ENCODE measurements at places on chromosomes 2 and 18.

- no peak for DNase-seq
Observed at GRCh38 chr2:2567776-2568175, 236.7 kb upstream of the MYT1L start.

DNA sequence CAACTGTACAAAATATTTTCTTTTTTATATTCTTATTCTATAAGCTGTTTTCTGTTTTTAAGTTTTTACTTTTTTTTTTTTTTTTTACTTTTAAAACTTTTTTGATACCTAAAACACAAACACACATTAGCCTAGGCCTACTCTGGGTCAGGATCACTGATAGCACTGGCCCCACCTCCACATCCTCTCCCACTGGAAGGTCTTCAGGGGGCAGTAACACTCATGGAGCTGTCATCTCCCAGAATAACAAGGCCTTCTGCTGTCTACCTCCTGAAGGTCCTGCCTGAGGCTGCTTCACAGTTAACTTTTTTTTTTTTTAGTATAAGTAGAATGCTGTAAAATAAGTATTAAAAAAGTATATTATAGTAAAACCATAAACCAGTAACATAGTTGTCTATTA, 415.1 kb downstream of the PTPRM start:
- DNase-seq: no peak

- DNase-seq: peak; percentile 81
Observed at GRCh38 chr18:39345321-39345720, 1779.7 kb upstream of the CELF4 start.

DNA sequence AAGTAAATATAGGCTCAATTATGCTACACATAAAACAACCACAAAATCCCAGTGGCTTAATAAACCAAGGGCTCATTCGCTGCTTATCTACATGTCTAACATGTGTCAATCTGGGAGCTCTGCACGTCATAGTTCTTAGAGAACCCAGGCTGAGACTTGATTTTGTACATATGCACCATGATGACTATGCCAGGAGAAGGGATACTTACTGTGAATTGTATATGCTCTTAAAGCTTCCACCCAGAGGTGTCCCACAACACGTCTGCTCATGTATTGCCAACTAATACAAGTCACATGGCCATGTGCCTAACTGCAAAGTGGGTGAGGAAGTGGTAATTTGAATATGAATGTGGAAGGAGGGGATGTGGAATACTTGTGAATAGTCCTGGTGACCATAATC, 262.1 kb downstream of the CPS1 start:
- no peak for DNase-seq

GRCh38 chr2:236636714-236637470, 67.3 kb downstream of the ACKR3 start:
- DNase-seq: no peak

- no peak for DNase-seq
Observed at GRCh38 chr2:108565778-108566375, 31.6 kb downstream of the LIMS1 start.

GRCh38 chr2:55416786-55417568, 2.7 kb downstream of the CCDC88A start:
- no peak for DNase-seq

DNA sequence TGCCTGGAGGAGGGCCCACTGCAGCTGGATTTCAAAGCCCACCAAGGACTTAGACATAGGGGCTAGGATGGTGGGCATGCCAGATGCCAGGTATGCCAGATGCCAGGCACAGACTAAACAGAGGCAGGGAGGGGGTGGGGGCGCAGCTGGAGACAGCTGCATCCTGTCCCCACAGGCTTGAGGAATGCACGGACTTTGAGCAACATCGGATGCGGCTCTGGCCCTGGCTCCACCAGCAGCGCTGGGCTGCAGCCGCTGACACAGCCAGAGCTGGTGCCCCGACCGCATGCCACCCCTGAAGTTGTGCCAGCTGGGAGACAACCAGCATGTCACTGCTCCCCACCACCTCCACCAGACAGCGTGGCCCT, 39.5 kb downstream of the AQP12A start:
- DNase-seq: no peak

DNA sequence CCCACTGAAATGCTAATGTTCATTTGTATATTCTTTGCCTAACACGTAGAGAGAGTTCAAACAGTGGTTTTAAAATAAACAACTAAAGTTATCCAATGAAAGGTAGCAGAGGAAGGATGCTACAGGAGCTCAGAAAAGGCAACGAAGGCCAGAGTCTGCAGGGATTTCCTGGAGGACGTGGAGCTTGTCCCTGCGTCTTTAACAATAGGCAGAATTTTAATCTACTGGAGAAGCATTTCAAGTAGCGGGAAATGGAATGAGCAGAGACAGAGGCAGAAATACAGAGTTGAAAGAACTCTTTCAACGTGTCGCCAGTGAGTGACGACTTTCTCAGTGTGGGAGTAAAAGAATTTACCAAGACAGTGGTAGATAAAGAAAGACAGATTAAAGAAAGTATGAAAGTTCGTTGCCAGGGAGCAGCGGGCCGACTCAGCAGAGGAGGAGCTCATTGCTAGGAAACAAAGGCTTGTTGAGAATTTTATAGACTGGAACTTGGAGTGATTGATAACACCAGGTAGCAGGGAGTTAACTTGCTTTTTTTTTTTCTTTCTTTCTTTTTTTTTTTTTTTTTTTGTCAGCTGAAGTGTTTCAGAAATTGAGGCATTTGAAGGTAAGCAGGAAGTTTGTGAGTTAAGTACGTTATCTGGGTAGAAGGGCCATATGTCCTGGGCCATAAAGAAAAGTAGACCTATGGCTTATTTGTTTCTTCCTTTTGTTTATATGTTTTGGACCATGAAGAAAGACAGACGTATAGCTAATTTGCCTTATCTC, 625 bp upstream of the NBAS start:
- peak; percentile 17 for DNase-seq

DNA sequence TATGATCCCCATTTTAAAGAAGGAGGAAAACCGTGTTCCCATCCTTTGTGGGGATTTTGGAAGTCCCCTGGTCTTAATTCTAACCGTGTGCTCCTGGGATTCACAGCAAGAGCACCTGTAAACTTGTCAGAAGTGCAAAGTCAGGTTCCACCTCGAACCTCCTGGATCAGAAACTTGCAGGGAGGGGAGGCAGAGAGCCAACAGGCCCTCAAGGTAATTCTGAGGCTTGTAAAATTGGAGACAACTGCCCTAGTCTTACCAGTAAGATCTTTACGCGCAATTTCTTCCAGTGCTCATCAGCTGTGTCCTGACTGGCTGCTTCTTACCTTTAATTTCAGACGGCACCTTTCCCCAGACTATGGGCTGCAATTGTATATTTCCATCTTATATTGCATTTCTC, 113.3 kb upstream of the SEC11C start:
- DNase-seq: no peak

- peak; percentile 10 for DNase-seq
Observed at GRCh38 chr18:31977270-31977872, 34.4 kb upstream of the TRAPPC8 start.

GRCh38 chr2:166394245-166394644, 18.5 kb upstream of the SCN9A start:
- DNase-seq: no peak

- DNase-seq: no peak
Observed at GRCh38 chr2:234026693-234027254, 23.7 kb upstream of the SPP2 start.

GRCh38 chr2:98093611-98094010, 6.6 kb downstream of the VWA3B start:
- DNase-seq: no peak

DNA sequence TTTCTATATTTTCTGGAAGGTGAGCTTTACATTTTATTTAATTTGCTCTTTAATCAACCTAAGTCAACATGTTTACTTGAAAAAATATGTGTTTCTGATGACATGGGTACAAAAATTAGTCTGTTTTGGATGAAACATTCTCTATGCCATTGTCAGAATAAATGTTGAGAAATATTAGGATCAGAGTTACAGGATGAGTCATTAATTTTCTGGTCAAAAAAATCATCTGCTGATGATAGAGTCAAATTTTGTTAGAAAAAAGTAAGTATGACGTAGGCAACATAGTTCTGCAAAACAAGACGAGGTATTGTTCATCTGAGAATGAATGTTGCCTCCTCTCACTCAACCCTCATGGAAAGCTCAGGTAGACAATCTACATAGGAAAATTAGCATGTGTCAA, 107.6 kb upstream of the CAVIN2 start:
- no peak for DNase-seq

- no peak for DNase-seq
Observed at GRCh38 chr18:473802-474201, 26.7 kb downstream of the COLEC12 start.

GRCh38 chr2:124380221-124380749, 355.2 kb downstream of the CNTNAP5 start:
- DNase-seq: no peak

DNA sequence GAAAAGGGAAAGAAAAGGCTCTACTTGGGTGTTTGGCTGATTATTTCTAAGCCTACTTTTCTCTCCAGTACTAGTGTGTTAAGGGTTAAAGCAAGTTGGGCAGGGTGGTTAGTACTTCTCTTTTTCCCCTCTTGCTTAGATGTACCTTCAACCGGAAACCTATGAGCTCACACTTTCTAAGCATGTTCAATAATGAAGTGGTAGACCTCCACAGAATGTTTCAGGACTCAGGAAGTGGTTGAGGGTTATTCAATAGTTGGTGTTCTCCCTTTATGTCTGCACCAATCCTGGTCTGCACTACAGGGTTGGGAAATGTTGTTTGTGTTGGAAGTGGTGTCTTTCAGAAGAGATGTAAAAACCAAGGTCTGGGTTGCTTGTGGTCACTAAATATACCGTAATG, 137.1 kb downstream of the ZEB2 start:
- DNase-seq: no peak

GRCh38 chr2:71672826-71673795, 219.8 kb downstream of the DYSF start:
- no peak for DNase-seq

DNA sequence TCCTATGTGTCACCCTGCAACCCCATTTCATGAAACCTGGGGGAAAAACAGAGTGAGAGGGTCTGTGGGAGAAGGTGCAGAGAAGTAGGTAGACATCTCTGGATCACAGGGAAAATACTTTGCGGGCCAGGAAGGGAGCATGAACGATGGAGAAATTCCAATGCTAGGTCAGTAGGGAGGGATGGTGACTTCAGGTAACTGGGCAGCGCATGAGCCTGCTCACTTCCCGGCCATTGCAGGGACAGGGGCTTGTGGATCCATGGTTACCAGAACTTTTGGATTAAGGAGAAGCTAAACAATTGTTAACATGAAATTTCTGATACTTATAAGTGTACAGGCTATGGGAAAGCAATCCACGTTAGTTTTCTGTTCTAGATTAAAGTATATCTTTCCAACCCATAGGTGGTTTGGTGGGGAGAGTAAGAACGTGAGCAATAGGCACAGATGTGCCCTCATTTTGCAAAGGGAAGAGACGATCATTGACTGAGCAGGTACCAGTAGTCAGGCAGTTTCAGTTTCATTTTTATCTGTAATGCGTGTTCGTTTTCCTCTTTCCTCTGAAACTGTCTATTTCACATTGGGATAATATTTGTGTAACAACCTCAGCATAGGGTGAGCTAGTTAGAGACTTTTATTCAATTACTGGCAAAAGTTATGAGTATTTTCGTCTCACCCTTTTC, 65.0 kb downstream of the NYAP2 start:
- no peak for DNase-seq

Data from fibroblast of skin of left quadriceps (primary cell).